ENCODE measurements at places on chromosomes 1 and 21. TPM values are rescaled to one million over a fixed set of nuclear protein-coding genes. Genes with fewer than 3 reads are reported as not detected.

Gene RCAN3
- 14.5 TPM for total RNA-seq

Gene FYB2
- not detected for total RNA-seq

Gene KANK4
- 1.3 TPM for total RNA-seq

Gene MRPL9
- total RNA-seq: 48.3 TPM

Gene ESPN
- total RNA-seq: 2.1 TPM

Gene TEX38
- total RNA-seq: not detected

Gene RAP1GAP
- total RNA-seq: 1.8 TPM

Gene RGS13
- not detected for total RNA-seq

Gene FCAMR
- total RNA-seq: not detected

Gene RNU1-1
- total RNA-seq: 1,438 TPM

Gene LIN9
- 2.2 TPM for total RNA-seq

Gene IGSF9
- total RNA-seq: not detected

Gene TMPRSS3
- total RNA-seq: not detected

Gene AMY2B
- total RNA-seq: 2.6 TPM

Gene IL19
- total RNA-seq: not detected

Gene GPR157
- 8.2 TPM for total RNA-seq

Gene BCAN
- 1.3 TPM for total RNA-seq

Gene NPHS2
- total RNA-seq: not detected

Data from chondrocyte (in vitro differentiated cells).